ENCODE measurements at places on chromosomes 12 and 14. TPM values are rescaled to one million over a fixed set of nuclear protein-coding genes. Genes with fewer than 3 reads are reported as not detected.

DNA sequence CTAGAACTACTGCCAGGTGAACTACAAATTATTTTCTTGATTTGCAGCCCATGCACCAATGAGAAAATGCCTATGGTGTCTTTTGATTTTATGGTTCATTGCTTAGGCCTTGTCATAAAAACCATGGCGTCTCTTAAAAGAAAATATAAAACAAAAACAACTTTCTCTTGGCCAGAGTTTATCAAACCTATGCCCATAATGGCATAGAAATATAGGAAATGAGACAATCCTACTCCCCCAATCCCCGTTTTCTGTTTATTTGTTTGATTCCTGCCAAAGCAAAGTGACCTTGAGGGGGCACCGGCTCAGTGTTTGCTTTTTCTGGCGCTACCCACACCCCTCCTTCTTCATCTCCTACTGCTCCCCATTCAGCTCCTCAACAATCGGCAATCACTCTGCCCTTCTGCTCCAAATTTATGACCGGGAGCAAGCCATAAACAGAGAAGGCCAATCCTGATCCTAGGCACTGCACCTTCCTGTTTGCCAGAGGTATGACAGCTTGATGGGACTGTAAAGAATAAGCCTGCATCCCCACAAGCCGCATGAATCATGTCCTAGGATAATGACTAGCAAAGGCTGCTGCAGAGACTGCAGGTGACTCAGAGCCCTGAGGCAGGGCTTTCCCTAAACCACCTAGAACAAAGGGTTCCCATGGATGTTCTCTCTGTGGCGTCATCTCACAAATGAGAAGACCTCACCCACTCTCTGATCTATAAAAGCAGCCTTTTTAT is 874.9 kb downstream of the NRXN3 start:
- H3K36me3 ChIP-seq, result no peaks in the 10 kb centered on the region
- no peak overlapping the region for H3K4me3 ChIP-seq
- no peak overlapping the region for H3K27ac ChIP-seq
- no peak for DNase-seq

- H3K4me3 ChIP-seq, result peak overlapping the region; percentile 29
- DNase-seq, result no peak
- H3K27me3 ChIP-seq, result no peaks in the 10 kb centered on the region
- no peak overlapping the region for H3K27ac ChIP-seq
These were observed 82.4 kb downstream of the PPM1A start for GRCh38 chr14:60331201-60332045.

DNA sequence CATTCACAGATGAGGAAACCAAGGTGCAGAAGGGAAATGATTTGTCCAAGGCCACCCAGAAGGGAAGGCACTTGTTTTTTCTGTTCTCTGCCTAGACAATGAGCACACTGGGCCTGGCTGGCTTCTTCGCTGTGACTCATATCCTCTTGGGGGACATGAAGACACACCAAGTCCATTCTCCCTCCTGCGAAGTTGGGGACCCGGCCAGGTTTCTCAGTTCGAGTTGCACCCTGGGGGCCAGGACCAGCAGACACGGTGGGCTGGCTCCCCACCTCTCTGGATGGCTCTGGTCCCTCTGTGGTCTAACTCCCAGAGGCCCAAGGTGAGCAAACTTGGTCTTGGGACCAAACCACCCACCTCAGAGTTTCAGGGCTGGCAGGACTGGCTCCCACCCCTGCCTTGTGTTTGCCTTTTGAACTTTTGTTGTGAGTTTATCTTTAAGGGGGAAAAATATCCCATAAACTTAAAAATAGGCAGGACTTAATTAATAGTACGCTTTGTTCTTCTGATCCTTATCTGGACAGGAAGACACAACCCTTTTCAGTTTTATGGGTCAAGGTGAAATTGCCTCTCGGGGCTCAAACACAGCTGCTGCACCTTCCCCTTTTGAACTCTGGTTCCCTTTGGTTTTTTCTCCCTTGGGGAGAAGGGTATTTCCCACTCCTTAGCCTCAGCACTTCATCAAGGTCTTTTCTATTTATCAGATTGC is 9.0 kb upstream of the MLEC start:
- no peak for DNase-seq
- no peaks in the 10 kb centered on the region for H3K27me3 ChIP-seq
- H3K27ac ChIP-seq, result peak overlapping the region; percentile 29
- H3K4me3 ChIP-seq, result no peak overlapping the region
- H3K4me1 ChIP-seq, result no peaks in the 10 kb centered on the region
- no peaks in the 10 kb centered on the region for H3K36me3 ChIP-seq

- no peak overlapping the region for H3K27ac ChIP-seq
- H3K4me3 ChIP-seq, result no peak overlapping the region
- H3K27me3 ChIP-seq, result no peaks in the 10 kb centered on the region
- DNase-seq, result no peak
- H3K36me3 ChIP-seq, result no peaks in the 10 kb centered on the region
- H3K4me1 ChIP-seq, result no peaks in the 10 kb centered on the region
These were observed 700.2 kb downstream of the DIO2 start for GRCh38 chr14:79511146-79511545.

DNA sequence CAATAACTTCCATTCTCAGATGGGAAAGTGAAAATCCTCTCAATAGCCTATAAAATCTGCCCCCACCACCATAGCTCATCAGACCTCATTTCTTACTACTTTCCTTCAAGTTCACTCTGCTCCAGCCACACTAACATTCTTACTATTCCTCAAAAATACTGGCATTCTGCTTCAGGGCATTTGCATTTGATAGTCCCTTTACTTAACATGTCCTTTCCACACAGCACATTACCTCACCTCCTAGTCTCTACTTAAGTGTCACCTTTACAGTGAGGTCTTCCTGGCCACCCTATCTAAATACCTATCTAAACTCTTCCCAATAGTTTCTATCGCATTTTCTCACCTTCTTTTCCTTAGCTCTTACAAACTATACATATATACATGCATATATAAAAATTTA is 6.8 kb downstream of the EML5 start:
- no peaks in the 10 kb centered on the region for H3K36me3 ChIP-seq
- H3K4me3 ChIP-seq, result no peak overlapping the region
- no peak for DNase-seq

DNA sequence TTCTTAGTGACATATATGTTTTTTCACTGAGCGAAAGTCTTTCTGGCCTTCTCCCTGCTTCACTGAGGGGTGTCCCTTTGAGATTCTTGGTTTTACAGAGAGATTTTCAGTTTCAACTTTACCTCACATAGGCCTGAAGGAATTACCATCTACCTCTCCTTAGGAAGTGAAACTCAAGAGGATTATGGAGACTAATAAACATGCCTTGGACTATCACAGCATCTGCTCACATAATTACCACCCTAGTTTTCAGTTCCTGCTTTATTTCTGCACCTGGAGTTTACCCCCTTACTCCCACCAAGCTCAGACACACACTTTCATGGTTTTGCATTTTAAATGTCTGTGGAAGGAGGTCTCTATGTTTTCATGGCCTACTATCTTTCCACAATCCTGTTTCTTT is 118.3 kb upstream of the SCAF11 start:
- H3K4me3 ChIP-seq, result no peak overlapping the region
- DNase-seq, result no peak
- no peak overlapping the region for H3K27ac ChIP-seq

The CD27 gene
- total RNA-seq, result 1.2 TPM

GRCh38 chr12:92255741-92256140 is 110.1 kb upstream of the BTG1 start:
- DNase-seq, result no peak
- H3K27me3 ChIP-seq, result no peaks in the 10 kb centered on the region
- H3K36me3 ChIP-seq, result no peaks in the 10 kb centered on the region
- H3K27ac ChIP-seq, result no peak overlapping the region
- no peaks in the 10 kb centered on the region for H3K4me1 ChIP-seq

The WNT1 gene
- total RNA-seq, result not detected

GRCh38 chr12:125685915-125686314 is 620.7 kb downstream of the AACS start:
- no peak for DNase-seq
- H3K4me1 ChIP-seq, result no peaks in the 10 kb centered on the region
- H3K27ac ChIP-seq, result no peak overlapping the region
- H3K27me3 ChIP-seq, result no peaks in the 10 kb centered on the region
- H3K36me3 ChIP-seq, result no peaks in the 10 kb centered on the region

DNA sequence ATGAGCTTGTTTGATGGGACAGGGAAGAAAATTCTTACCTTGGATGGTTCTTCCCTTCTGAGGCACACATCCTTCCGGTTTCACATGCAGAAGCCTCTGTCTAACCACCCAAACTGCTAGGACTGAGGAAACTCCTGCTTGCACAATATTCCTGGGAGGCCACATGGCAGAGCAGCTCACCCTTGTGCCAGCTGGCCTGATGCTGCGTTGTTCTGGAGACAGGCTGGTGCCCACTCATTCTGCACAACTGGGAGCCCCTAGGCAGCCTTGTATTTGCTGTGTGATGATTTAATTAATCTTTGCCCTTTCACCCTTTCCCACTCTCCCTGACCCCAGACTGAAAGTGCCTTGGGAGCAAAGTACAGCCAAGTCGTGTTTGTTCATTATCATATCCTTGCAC is 130.8 kb downstream of the RTN1 start:
- H3K4me1 ChIP-seq, result no peaks in the 10 kb centered on the region
- no peak for DNase-seq
- no peaks in the 10 kb centered on the region for H3K36me3 ChIP-seq

- H3K4me1 ChIP-seq, result no peaks in the 10 kb centered on the region
- no peak for DNase-seq
- H3K36me3 ChIP-seq, result no peaks in the 10 kb centered on the region
- no peak overlapping the region for H3K4me3 ChIP-seq
These were observed 26.6 kb downstream of the ASCL4 start for GRCh38 chr12:107801150-107801549.

The RGS6 gene
- 2.0 TPM for total RNA-seq

The STON2 gene
- total RNA-seq, result 39.8 TPM

DNA sequence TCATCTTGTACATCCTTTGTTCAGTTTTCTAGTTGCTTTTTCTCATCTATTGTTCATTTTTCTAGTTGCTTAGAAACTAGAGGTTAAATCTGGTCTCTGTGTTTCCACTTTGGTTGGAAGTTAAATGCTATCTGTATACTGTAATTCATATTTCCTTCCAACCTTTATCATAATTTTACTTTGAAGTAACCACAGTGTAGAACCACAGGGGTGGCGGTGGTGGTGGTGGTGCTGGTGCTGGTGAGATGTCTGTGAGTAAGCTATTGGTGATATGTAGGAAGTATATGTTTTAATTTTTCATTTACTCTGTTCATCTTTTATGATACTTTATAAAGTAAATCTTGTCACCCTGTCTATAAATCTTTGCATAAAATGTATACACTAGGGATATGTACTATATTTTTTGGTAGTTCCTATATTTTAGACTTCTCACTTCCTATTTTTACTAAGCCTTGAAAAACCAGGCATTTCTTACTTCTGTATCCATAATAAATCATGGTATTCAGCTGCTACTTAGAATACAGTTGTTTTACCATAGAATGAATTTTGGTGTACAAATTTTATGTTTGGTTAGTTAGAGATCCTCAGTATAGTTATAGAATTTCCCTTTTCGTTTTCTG is 31.9 kb downstream of the CCDC91 start:
- H3K27me3 ChIP-seq, result no peaks in the 10 kb centered on the region
- H3K27ac ChIP-seq, result no peak overlapping the region
- no peak for DNase-seq
- no peaks in the 10 kb centered on the region for H3K36me3 ChIP-seq
- H3K4me3 ChIP-seq, result no peak overlapping the region

DNA sequence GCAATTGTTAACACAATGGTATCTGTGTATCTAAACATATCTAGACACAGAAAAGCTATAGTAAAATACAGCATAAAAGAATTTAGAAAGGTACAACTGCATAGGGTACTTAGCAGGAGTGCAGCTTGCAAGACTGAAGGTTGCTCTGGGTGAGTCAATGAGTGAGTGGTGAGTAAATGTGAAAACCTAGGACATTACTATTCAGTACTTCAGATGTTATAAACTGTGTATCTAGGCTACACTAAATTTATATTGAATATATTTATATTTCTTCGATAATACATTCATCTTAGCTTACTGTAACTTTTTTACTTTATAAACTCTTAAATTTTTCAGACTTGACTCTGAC is 409.0 kb upstream of the DCN start:
- no peak overlapping the region for H3K27ac ChIP-seq
- H3K36me3 ChIP-seq, result no peaks in the 10 kb centered on the region
- no peaks in the 10 kb centered on the region for H3K27me3 ChIP-seq
- no peak for DNase-seq
- H3K4me1 ChIP-seq, result no peaks in the 10 kb centered on the region
- H3K4me3 ChIP-seq, result no peak overlapping the region

The TAS2R9 gene
- not detected for total RNA-seq

The RDH5 gene
- total RNA-seq, result 10.6 TPM

DNA sequence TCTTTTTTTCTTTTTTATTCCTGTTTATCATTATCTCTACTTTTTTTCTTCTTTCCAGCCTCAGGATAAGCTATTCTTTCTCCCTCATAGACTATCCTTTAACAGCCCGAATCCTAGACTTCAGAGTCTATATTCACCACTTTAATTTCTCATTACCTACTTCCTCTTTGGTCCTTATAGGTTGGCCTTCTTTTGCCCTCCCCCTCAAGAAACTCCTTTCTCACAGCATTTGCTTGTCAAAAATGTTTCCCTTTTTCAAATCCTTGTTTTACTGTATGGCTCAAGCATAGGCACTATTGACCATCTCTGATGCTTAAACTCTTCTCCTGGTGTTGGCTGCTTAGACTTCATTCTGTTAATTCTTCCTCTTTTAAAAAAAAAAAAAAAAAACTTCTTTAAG is 52.5 kb downstream of the KIAA0586 start:
- no peak overlapping the region for H3K4me3 ChIP-seq
- no peak for DNase-seq
- no peaks in the 10 kb centered on the region for H3K27me3 ChIP-seq
- H3K36me3 ChIP-seq, result peaks cover 35% of the 10 kb centered on the region

DNA sequence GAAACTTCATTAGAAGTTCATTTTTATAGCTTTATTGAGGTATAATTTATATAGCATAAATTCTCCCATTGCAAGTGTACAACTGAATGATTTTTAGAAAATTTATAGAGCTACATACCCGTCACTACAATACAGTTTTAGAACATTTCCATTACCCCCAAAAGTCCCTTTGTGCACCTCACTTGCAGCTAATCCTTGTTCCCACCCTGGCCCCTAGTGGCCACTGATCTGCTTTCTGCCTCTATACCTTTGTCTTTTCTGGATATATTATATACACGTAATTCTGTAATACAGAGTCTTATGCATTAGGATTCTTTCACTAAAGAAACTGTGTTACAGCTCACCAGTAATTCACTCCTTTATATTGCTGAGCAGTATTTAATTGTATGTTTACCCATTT is 145.1 kb upstream of the DIO2 start:
- no peaks in the 10 kb centered on the region for H3K36me3 ChIP-seq
- H3K27me3 ChIP-seq, result no peaks in the 10 kb centered on the region
- DNase-seq, result no peak
- H3K4me1 ChIP-seq, result no peaks in the 10 kb centered on the region

GRCh38 chr14:23950411-23951135 is 3.0 kb upstream of the DHRS4 start:
- no peak overlapping the region for H3K4me3 ChIP-seq
- H3K27me3 ChIP-seq, result no peaks in the 10 kb centered on the region
- H3K36me3 ChIP-seq, result no peaks in the 10 kb centered on the region
- peaks cover 29% of the 10 kb centered on the region for H3K4me1 ChIP-seq
- DNase-seq, result peak; percentile 25

The RFLNA gene
- 1.7 TPM for total RNA-seq

The UNC79 gene
- total RNA-seq, result 0.49 TPM

The RNU6-7 gene
- not detected for total RNA-seq

All from vagina (tissue), 2 donors.